ENCODE measurements at places on chromosomes 2 and 18.

DNA sequence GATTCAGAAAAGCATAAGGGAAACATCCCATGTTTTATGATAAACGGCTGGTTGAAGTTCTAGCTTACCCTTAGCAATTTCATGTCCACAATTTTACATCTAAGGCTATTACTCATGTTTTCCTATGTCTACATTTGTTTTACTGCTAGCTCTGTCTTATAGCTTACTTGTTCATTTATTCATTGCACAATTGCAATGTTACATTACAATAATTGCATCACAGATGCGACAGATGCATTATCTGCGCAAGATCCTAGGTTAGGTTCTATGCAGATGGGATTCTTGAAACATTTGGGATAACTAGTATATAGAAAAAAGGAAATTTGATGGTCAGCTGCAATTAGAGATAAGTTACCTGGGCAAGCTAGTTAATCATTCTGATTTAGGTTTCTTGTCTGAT lies 108.4 kb downstream of the ARHGAP28 start:
- no peak for DNase-seq

DNA sequence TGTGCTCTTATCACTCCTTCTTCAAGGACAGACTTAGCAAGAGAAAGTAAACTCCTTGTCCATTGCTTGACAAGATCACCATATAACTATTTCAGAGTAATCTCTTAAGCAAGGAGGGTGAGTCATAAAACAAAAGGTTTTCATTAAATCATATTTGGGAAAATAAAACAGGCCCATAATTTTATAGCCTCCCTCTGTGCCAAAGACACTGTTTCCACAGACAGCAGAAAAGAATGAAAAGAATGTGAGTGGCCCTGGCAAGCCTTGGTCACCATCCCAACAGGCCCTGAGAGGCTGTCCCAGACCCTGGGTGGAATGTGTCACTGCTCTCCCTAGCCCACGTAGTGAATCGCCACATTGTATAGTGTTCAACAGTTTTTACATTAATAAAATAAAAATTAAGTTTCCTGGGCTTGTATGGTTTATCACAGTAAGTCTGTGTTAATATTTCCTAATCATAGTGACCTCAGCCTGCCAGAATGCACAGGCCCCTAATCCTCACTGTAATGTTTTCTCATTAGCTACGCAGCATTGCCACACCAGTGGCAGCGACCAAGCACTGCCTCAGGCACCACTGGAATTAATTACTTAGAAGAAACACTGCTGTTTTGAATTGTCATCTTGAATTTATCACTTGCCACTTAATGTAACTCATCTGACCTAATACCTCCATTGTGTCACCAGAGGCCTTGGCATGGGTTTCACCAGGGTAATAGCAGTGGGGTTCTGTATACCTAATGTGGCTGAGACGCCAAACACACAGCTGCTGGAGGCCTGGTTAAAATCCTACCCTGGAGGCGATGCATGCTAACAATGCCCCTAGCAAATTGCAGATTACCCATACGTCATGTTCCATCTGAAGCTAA lies 401.9 kb downstream of the LNPK start:
- no peak for DNase-seq

DNA sequence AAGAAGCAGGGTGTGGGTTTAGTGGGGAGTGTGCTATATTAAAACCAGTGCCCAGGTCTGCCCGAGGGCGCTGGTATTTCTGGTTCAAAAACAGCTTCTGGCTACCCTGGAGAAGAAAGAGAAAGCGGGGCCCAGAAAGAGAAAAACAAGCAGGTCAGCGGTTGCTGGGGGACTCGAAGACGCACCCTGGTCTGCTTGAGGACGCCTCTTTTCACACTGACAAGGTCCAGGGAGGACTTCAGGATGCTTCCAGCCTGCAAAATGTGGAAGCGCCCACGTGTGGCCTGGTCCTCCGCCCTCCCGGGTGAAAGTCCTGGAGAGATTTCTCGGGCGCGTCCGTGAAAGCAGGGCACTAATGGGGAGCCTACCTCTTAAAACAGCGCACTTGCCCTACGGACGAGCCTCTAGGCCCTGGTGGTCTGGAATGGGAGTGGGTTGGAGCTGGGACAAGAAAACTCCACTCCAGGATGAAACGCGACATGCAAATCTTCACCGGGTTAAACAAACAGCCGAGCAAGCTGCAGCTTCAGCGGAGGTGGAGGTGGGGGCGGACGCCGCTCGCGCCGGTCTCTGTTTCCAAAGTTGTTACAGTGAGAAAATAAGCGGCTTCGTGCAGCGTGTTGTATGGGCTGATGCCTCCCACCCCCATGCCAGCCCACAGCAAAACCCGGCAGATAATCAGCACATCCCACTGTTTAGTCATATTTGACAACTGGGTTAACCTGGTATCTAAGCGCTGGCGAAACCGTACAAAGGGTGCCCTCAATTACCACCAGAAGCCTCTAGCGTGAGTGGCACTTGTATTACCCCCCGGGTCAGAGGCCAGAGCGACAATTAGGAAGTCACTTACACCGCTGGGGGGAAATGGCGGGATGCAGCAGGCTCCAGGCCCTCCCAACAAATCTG lies 1.1 kb upstream of the SP9 start:
- DNase-seq: no peak

DNA sequence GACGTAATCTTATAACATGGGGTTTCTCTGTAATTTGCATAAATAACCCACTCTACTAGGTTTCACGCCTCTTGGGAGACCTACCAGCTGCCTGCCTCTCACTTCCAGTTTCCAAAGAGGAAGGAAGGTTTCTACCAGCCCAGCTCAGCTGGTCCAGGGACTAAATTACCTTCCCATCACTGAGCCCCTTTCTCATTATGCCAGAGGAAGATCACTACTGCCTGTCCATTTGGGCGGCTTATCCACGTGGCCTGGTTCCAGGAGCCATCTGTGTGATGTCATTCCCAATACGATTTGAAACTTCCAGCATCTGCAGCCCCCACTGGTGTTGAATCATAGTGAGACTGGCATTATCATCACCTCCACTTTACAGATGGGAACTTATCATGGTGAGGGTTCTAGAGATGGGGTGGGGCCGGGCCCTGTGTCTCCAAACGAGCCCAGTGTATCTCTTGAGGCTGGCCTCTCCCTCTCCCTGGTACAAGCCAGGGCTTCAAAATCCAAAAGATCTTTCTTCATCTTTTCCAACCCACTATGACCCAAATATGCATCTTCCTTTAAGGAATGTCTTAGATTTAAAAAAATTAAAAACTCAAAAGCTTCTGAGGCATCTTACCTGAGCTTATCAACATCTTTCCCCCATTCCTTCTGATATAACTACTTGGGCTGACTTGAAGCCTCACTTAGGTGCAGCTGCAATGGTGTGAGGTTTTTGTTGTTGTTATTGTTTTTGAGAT lies 140.8 kb downstream of the DDX1 start:
- peak; percentile 50 for DNase-seq

GRCh38 chr18:51801514-51801913 lies 538.5 kb upstream of the DCC start:
- no peak for DNase-seq

- no peak for DNase-seq
Measured at GRCh38 chr2:216888887-216889622, 29.2 kb upstream of the TNP1 start.

DNA sequence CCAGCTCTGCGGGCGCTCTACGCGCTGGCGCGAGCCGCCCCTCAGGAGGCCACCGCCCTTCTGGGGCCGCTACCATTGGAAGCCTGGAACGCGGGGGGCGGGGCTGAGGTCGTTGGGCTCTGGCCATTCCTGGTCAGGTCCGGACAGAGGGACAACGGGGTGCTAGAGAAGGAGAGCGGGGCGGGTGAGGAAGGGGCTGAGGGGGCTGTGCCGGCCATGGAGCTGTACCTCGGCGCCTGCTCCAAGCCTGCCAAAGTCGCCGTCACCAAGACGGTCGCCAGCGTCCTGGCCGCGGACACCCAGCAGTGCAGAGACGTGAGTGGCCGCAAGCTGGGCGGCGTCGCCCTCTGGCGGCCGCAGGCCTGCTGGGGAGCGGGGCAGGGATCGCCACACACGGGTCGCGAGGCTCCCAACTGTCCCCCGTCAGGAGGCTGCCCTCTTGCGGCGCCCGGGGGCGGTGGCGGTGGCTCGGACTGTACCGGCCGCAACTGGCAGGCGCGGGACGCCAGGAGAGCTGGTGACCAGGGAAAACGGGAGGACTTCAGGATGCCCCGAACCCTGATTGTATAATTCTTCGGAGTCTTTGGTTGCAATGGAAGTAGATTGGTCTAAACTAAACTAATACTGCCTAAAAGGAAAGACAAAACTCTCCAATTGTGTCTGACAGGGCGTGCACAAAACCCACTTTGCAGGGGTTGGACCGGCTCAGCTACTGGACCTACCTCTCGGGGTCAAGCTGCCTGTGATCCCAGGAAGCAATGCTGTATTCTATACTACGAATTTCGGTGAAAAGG lies at the start of gene FSIP2:
FSIP2 (plus strand) TSS at position 126 of the 794 bp plus-strand sequence; CDS start at position 217, 91 bp downstream.
- DNase-seq: peak; percentile 77

GRCh38 chr2:76639171-76639680 lies 883.0 kb downstream of the LRRTM4 start:
- no peak for DNase-seq

DNA sequence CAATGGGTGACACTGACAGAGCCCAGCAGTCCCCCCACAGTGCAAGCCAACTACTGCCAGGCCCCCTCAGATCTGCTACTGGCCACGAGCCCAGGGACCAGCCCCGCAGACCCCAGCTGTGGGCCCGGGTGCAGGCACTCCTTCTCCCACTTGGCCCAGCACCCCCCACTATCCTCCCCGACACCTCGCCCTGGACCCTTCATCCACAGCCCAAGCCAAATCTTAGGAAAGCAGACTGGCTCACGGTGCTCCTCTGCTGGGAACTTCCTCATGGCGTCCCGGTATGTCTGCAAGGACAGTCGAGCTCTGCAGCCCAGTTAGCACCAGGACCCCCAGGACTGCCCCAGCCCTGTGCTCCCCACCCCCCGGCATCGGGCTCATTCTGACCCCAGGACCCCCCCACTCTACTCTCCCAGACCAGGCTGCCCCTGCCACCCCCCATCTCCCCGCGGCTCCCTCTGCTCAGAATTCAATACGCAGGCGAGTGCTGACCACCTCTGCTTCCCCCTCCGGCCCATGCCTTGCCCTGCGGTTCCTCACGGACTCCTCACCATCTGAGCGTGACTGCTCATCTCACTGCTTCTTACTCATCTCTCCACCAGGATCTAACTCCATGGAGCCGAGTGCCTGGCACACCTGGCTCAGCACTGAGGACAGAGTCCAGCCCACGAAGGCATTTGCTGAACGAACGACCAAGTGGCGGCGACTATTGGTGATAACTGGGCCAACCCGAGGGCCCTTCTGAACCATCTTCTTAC lies 85.7 kb downstream of the PXDN start:
- peak; percentile 50 for DNase-seq

GRCh38 chr18:24930971-24931370 lies 421.0 kb downstream of the ZNF521 start:
- DNase-seq: no peak

GRCh38 chr2:129768485-129769184 lies 210.8 kb upstream of the RAB6C start:
- peak; percentile 31 for DNase-seq

DNA sequence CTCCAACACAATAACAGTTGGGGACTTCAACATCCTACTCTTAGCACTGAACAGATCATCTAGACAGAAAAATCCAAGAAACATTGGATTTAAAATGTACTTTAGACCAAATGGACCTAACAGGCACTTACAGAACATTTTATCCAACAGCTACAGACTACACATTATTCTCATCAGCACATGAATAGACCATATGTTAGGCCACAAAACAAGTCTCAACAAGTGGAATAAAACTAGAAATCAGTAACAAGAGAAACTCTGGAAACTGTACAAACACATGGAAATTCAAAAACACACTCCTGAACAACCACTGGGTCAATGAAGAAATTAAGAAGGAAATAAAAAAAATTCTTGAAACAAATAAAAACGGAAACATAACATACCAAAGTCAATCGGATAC lies 117.5 kb downstream of the ACVR1 start:
- no peak for DNase-seq

DNA sequence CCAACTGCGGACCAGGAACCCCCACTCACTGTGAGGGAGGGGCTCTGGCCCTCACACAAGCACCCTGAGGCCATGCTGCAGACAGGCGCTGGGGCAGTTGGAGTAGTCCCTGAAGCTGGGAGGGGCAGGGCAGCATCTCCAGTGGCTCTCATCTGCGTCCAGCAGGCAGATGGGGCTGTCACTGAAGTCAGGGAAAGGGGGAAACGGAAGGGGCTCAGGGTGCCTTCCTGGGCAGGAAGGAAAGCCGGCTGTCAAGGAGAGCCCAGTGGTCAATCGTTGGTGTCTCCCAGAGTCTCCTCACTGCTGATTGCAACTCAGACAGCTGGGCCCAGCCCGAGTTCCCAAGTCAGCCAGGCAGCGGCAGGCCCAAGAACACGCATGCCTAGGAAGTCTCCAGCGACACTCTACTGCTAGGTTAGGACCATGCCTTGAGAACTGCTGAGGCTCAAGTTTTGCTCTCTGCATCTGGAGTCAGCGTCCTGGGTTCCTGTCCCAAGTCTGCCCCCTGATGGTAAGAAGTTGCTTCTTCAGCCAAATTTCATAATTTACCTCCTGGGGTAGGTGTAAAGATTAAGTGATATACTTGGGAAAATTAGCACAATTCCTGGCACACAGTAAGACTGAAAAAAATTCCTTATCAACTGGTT lies 27.4 kb upstream of the NMUR1 start:
- DNase-seq: peak; percentile 84

GRCh38 chr2:206083602-206084438 lies 2.2 kb downstream of the INO80D start:
- no peak for DNase-seq

- DNase-seq: no peak
Measured at GRCh38 chr2:188969236-188969635, 4.9 kb upstream of the COL3A1 start.

DNA sequence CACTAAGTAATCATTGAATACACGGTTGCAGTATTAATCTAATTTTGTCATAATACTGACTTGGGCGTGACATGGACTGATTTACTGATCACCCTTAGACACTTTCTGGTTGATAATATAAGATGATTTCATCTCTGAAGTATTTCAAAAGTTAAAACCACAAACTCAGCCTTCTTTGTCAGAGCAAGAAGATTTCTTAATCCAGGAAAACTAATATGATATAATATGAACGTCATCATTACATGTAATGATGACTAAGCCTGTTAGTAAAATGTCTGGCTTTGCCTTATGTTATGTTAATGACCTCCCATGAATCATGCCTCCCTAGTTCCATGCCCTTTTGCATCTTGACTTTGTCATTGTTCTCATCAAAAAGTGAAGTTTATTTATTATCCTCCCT lies 1325.0 kb upstream of the CDH2 start:
- no peak for DNase-seq
